ENCODE measurements at places on chromosomes 1 and 21. TPM values are rescaled to one million over a fixed set of nuclear protein-coding genes. Genes with fewer than 3 reads are reported as not detected.

PRAMEF11 gene
- not detected for total RNA-seq

OPRD1 gene
- total RNA-seq = not detected

LRRC3 gene
- 2.1 TPM for total RNA-seq

AGT gene
- total RNA-seq = 54.9 TPM

GNAT2 gene
- not detected for total RNA-seq

RNF186 gene
- not detected for total RNA-seq

HSD3B2 gene
- total RNA-seq = not detected

ZNF593OS gene
- not detected for total RNA-seq

F5 gene
- total RNA-seq = 11.8 TPM

PAPPA2 gene
- total RNA-seq = 0.45 TPM

CRTC2 gene
- 21.2 TPM for total RNA-seq

RCSD1 gene
- total RNA-seq = 45.3 TPM

CD1E gene
- total RNA-seq = 0.50 TPM

CA14 gene
- total RNA-seq = 22.8 TPM

SLC35F3 gene
- total RNA-seq = not detected

CCT8 gene
- total RNA-seq = 108 TPM

SYDE2 gene
- total RNA-seq = 23.0 TPM

C4BPB gene
- not detected for total RNA-seq

FCRLB gene
- 0.17 TPM for total RNA-seq

LCK gene
- 0.50 TPM for total RNA-seq

CACHD1 gene
- 3.1 TPM for total RNA-seq

WDR64 gene
- not detected for total RNA-seq

ALX3 gene
- total RNA-seq = not detected

UTS2 gene
- not detected for total RNA-seq

CAMK1G gene
- not detected for total RNA-seq

CR1L gene
- not detected for total RNA-seq

GSTM1 gene
- not detected for total RNA-seq

OR14K1 gene
- total RNA-seq = not detected

ATXN7L2 gene
- total RNA-seq = 3.4 TPM

KRTAP10-8 gene
- total RNA-seq = not detected

HLX gene
- total RNA-seq = 4.0 TPM

APCS gene
- total RNA-seq = not detected

CDK18 gene
- 209 TPM for total RNA-seq

LAMC1 gene
- 98.7 TPM for total RNA-seq

HCRTR1 gene
- 0.67 TPM for total RNA-seq

SNX7 gene
- 21.1 TPM for total RNA-seq

PTGS2 gene
- 0.77 TPM for total RNA-seq

PBX1 gene
- 69.6 TPM for total RNA-seq

KIRREL1 gene
- total RNA-seq = 10.0 TPM

MIXL1 gene
- total RNA-seq = not detected

SLC6A17 gene
- total RNA-seq = not detected

SPATA6 gene
- total RNA-seq = 11.2 TPM

KLHDC7A gene
- total RNA-seq = not detected

CASQ2 gene
- 879 TPM for total RNA-seq

Measured in left ventricle myocardium superior (tissue), 1 donor.